Epithelial cell of esophagus (primary cell): ENCODE measurements at places on chromosomes 2 and 18.

DNA sequence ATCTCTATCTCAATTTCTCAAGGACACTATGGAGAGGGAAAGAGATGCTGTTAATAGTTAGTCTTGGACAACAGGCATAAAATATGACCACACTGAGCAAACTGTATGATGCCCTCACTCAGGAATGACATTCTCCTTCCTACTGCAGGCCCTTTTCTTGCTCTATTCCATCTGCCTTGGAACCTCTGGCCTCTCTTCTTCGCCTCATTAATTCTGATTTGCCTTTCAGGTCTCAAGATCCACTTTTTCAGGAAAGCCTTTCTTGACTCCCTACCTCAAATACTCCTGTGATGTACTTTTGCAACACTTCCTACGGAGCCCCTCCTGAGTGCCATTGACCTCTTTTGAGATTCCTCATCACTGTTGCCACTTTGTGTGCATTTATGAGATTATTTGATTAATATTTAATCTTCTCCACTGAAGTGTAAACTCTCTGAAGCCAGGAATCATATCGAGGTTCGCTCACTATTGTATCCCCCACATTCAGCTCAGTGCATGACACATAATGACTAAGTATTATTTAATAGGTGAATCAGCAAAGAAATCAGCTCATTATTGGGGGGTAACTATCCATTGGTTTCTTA is 21.3 kb upstream of the SPP2 start:
- no peak for DNase-seq

GRCh38 chr2:8602809-8603208 is 79.0 kb upstream of the ID2 start:
- DNase-seq = peak; percentile 59

- DNase-seq = peak; percentile 76
Measured at GRCh38 chr2:174603280-174603679, 5.7 kb upstream of the WIPF1 start.

GRCh38 chr2:112996635-112997034 is 8.6 kb upstream of the IL36A start:
- no peak for DNase-seq

DNA sequence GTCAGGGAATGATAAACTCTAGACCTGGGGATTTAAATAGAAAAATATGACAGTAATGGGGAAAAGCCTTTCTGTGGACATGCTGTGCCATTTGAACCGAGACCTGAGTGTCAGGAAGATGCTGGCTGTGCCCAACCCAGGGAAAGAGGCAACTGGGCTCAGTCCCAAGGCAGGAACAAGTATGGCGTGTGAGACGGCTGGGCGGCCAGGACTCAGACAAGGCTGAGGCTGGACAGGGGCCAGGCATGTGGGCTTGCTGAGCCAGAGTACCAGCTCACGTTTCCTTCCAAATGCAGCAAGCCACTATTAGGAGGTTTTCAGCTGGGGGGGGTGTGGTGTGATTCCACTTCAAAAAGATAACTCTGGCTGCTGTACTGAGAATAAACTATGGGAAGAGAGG is 92.4 kb downstream of the INPP5D start:
- no peak for DNase-seq

DNA sequence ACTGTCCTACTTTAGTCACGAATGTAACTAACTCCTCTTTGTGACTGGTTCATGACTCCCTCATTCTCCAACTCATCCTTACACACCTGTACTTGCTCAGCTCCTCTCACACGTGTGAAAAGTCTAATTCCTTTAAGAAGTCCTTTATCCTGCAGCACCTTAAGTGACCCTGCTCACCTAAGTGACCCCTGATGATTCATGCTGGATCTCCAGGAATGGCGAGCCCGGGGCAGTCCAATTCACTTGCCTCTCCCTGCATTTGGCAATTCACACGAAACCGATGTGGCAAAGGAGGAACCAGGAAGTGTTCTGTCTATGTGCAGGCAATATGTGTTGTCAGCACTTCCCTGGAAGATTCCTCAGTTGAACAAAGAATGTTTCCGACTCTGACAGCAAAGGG is 189.8 kb upstream of the NABP1 start:
- DNase-seq = peak; percentile 89

DNA sequence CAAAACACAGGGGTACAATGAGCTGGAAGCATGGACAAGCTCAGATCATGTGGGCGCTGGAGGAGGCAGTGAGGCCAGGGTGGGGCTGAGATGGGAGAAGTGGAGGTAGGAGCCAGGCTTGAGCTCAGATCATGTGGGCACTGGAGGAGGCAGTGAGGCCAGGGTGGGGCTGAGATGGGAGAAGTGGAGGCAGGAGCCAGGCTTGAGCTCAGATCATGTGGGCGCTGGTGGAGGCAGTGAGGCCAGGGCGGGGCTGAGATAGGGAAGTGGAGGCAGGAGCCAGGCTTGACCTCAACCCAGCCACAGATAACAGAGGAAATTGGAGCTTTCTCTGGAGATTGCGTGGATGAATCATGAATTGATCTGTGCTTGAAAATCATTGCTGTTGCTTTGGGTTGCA is 48.3 kb upstream of the TMEM18 start:
- no peak for DNase-seq

- DNase-seq = no peak
Measured at GRCh38 chr18:76137216-76137615, 357.8 kb downstream of the ZNF516 start.

GRCh38 chr2:199869227-199869541 is 18.2 kb upstream of the FTCDNL1 start:
- DNase-seq = no peak

GRCh38 chr2:83186105-83186760 is 1272.8 kb downstream of the SUCLG1 start:
- no peak for DNase-seq

GRCh38 chr2:230919240-230919639 is 5.8 kb downstream of the GPR55 start:
- DNase-seq = no peak

DNA sequence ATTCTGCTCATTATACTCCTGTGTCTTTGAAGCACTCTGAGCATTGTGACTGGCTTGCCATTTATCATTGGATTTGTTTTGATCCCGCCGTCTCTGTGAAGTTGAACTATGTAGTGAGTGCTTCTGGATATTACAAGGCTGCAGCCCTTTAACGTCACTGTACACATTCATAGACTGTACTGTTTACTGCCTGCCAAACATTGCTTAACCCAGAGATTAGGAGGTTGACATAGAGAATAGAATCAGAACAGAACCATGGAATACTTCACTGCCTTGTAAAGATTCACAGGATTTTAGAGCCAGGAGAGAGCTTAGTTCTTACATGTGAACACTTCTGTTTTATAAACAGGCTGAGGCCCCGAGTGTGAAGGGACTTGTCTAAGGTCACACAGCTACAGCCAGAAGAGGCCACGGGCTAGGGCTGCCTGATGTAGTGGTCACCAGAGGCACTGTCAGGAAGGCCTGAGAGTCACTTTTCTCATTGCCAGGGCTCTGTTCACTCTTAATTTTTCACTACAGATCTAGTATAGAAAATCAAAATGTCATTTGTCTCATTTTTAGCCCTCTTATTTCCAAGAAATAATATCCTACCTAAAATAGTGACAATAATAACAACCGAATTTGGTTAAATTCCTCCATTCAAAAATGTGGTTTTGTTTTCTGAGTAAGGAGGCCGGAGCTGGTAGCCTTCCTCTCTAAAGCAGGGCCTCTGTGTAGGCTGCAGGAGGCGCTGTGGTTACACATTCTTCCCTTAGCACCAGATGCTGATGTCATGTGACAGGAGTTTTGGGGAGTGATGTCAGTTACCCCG is 87.9 kb downstream of the UGGT1 start:
- peak; percentile 75 for DNase-seq

DNA sequence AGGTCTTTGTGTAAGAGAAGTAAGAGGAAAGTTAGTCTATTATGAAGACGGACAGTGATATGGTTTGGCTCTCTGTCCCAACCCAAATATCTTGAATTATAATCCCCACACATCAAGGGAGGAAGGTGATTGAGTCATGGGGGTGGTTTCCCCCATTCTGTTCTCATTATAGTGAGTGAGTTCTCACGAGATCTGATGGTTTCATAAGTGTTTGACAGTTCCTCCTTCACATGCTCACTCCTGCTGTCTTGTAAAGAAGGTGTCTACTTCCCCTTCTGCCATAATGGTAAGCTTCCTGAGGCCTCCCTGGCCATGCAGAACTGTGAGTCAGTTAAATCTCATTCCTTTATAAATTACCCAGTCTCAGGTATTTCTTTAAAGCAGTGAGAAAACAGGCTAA is 67.6 kb downstream of the NEURL3 start:
- DNase-seq = no peak

- DNase-seq = no peak
Measured at GRCh38 chr2:144471305-144472045, 48.4 kb downstream of the ZEB2 start.

DNA sequence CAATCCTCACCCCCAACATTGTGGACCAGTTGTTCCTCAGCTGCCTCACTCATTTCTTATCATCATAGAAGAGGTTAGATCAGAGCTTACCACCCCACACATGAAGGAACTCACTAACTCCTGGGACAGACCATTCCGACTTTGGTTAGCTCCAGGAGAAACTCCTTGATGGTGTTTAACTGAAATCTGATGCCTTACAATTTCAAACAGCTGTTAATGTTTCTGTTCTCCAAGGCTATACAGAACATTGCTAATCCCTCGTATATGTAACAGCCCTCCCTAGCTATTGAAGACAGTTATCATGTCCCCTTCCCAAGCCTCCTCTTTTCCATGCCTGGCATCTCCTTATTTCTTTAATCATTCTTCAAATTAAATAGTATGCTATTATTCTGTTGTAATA is 14.8 kb downstream of the ERBB4 start:
- no peak for DNase-seq

DNA sequence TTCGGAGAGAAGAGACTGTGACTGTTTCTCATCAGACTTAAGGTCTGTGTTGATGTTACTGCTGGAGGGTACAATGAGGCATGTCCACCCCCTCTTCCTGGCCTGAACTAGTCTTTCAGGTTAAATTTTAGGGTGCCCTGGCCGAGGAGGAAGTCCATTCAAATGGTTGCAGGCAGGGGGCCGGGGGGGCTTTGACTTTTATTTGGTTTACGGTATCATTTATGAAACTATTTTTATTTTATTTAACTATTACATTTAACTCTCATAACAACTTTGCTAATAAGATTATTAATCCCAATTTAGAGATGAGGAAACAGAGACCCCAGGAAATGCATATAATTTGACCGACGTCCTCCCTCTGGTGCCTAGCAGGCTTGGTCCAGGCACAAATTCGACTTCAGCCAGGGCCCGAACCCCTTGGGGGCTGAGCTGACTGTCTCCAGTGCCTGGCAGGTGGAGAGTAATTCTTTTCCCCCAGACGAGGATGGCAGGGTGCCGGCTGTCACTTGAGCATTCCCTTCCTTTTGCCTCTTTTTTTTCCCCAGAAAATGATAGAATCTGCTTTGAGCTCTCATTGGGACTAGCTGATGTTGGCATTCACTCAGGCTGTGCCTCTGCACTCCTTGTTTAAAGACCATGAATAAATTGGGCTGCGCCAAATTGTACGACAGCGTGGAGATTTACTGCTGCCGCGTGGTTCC is 255.3 kb upstream of the SALL3 start:
- no peak for DNase-seq

- peak; percentile 60 for DNase-seq
Measured at GRCh38 chr2:98911376-98912154, 24.5 kb downstream of the CRACDL start.

DNA sequence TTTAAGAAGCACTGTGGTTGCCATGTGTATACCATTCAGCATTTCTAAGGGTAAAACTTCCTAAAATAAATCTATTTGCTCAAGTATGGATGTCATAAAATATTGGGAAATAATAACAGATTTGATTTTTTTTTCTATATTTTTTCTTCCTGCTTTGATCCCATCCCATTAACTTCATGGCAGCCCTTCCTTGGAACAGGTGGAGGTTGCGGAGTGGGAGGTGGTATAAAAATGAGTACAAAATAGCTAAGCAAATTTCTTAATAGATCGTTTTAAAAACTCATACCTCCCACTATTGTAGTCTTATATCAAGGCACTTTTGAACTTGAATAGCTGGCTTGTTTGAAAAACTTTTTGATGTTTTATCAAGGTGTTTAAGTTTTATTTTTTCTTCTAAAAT is 152.1 kb upstream of the KYNU start:
- DNase-seq = no peak

DNA sequence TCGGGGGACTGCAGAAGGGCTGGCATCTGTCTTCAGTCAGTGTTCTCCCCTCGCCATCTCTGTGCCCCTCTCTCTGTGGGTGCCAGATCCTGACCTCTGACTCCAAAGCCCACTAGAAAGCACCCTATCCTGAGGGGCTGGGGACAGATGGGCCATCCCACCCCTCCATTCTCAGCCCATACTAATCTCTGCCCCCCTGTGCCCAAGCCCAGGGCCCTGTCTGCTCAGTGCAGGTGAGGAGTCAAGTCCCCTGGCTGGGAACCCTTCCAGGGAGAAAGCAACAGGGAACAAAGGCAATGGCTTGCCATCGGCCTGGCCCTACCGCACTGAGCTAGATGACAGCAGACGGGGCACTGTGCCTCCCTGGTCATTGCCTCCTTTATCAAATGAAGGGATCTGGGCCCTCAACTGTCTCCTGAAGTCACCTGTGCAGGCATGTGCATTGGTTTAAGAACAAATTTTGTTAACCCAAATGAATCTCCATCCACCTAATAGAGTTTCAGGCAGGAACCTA is 42.7 kb upstream of the ID2 start:
- no peak for DNase-seq

DNA sequence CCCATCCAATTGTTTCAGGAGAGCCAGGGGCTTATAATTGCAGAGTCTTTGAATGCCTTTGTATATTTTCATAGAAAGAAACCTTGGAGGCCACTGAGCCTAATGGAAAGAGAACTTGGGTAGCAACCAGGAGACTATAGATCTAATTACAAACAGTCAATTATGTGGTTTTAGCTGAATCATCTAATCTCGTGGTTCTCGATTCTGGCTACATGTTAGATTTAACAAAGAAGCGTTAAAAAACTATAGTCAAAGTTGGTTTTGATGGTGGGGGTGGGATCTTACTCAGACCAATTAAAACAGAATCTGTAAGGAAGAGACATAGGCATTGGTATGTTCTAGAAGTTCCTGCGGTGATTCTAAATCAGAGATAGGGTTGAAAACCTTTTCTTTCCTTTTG is 344.1 kb downstream of the CNTNAP5 start:
- no peak for DNase-seq

- no peak for DNase-seq
Measured at GRCh38 chr2:241977557-241978300, 108.2 kb downstream of the RTP5 start.

DNA sequence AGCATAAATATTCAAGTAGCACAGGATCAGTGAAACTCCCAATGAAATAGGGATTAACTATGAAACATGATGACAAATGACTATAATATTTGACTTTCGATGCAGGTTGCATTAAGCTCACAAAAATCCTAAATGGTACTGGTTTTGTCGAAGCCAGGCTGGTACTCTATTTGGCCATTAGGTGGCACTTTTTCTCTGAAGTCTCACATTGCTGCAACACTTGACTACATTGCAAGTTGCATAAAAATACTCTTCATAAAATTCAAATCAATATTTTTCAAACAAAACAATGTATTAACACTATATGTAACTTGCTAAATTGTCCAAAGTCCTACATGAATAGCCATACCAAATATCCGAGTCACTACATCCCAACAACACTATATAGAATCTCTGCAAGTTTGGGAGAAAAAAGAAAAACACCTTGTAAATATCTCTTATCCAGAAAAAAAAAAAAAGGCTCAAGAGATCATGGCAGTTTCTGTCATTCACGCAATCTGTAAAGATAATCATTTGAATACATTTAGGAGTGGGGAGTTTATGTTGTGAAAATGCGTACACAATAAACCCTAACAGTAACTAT is 9.5 kb downstream of the RTTN start:
- DNase-seq = peak; percentile 66
